ENCODE measurements at places on chromosomes 11 and 22. TPM values are rescaled to one million over a fixed set of nuclear protein-coding genes. Genes with fewer than 3 reads are reported as not detected.

DNA sequence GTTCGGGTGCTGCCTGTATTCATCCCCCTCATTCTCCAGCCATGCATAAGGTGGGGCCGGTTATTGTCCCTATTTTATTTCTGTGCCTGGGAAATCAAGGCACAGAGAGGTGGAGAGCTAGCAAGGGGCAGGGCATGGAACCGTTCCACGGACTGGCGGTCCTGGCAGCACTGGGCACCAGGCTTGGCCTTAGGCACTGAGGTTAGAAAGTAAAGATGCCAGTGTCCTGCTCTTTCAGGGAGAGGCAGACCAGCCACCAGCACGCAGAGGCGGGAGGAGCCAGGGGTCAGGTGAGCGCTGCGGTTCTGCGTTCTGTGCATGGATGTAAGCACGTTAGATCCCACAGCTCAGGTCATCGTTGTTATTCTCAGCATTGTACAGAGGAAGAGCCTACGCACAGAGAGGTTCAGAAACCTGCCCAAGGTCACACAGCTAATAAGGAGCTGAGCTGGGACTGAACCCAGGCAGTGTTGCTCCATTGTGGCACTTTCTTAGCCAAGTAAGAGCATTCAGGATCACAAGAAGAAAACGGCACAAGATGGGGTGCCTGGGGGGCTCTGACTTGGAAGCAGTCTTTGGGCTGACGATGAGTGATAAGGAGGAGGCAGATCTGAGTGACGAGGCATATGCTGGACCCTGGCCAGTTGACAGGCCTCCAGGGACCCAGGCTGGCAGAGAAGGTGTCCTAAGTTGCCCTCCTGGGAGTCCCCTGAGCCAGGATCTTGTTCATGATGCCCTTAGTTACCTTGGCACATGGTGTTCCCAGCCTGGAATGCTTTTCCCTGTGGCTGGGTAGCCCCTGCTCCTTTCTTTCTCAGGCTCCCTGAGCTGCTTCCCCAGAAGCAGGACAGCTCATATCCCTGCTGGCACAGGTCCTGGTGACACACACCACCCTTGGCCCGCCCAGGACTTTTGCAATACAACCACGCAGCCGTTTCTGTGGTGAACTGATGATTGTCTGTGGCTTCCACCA, 41.1 kb downstream of the OSBPL5 start:
- H3K27me3 ChIP-seq: no peaks in the 10 kb centered on the region
- H3K27ac ChIP-seq: peak overlapping the region; percentile 66
- no peak overlapping the region for H3K4me3 ChIP-seq
- peak; percentile 49 for DNase-seq

The H19 gene
- 21.5 TPM for total RNA-seq

GRCh38 chr11:109680127-109680526, 258.1 kb downstream of the C11orf87 start:
- no peak overlapping the region for H3K4me3 ChIP-seq

The TEX12 gene
- total RNA-seq: not detected

The LYVE1 gene
- total RNA-seq: 27.2 TPM

GRCh38 chr22:41038732-41039131, 53.7 kb upstream of the EP300 start:
- DNase-seq: no peak
- no peak overlapping the region for H3K4me3 ChIP-seq
- H3K4me1 ChIP-seq: no peaks in the 10 kb centered on the region
- H3K27me3 ChIP-seq: no peaks in the 10 kb centered on the region
- no peak overlapping the region for H3K27ac ChIP-seq
- H3K36me3 ChIP-seq: no peaks in the 10 kb centered on the region

DNA sequence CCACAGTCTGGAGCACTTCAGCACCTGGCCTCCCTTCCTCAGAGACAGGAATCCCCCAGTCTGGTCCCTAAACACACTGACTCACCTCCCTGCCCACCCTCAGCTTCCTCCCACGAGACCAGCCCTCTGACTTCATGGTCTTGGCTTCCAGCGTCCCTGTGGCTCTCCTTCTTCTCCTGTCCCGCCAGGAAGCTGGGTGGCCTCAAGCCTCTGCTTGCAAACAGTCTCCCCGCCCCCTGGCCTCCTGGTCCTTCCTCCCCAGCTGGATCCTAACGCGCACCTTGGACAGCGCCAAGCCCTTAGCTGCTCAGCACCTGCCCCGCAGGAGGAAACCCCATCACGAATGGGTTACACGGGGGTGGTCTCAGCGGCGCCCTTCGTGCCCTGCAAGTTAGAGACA, 4.5 kb downstream of the NCF4 start:
- H3K4me3 ChIP-seq: no peak overlapping the region
- H3K4me1 ChIP-seq: no peaks in the 10 kb centered on the region
- H3K27ac ChIP-seq: no peak overlapping the region

GRCh38 chr11:1458340-1459218, 28.0 kb downstream of the MOB2 start:
- no peaks in the 10 kb centered on the region for H3K36me3 ChIP-seq
- peak overlapping the region; percentile 61 for H3K27ac ChIP-seq
- no peak overlapping the region for H3K4me3 ChIP-seq
- DNase-seq: peak; percentile 93
- peaks cover 48% of the 10 kb centered on the region for H3K4me1 ChIP-seq
- no peaks in the 10 kb centered on the region for H3K27me3 ChIP-seq

The CBL gene
- total RNA-seq: 13.7 TPM

GRCh38 chr11:86459682-86460460, 85.2 kb downstream of the CCDC81 start:
- peak overlapping the region; percentile 81 for H3K27ac ChIP-seq
- no peak overlapping the region for H3K4me3 ChIP-seq
- no peaks in the 10 kb centered on the region for H3K36me3 ChIP-seq
- H3K27me3 ChIP-seq: no peaks in the 10 kb centered on the region
- H3K4me1 ChIP-seq: peaks cover 59% of the 10 kb centered on the region

The SLC1A2 gene
- 0.05 TPM for total RNA-seq

- H3K4me3 ChIP-seq: no peak overlapping the region
- no peaks in the 10 kb centered on the region for H3K4me1 ChIP-seq
- H3K27me3 ChIP-seq: no peaks in the 10 kb centered on the region
- no peaks in the 10 kb centered on the region for H3K36me3 ChIP-seq
- no peak for DNase-seq
Measured at GRCh38 chr22:30228509-30229359, 17.8 kb downstream of the LIF start.

Data from thyroid gland (tissue), 4 donors.